ENCODE measurements at places on chromosomes 13 and 19. TPM values are rescaled to one million over a fixed set of nuclear protein-coding genes. Genes with fewer than 3 reads are reported as not detected.

DNA sequence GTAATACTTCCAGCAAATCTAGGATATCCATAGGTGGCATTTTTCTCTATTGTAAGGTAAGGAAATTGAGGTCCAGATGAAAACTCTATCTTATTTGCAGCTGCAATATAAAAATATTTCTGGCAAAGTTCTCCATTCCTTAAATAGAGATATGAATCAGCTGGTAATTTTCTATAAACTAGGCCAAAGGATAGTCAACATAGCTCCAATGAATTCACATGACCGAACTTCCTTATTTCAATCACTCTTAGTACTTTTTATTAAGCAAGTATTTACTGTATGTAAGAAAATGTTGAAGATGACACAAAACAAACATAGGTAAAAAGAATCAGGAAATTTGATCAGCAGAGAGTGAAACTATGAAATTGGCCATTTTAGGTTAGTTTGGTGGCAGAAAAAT lies 13.0 kb upstream of the LCP1 start:
- DNase-seq: no peak

- no peak for DNase-seq
Observed at GRCh38 chr19:54024660-54025059, 33.2 kb downstream of the CACNG6 start.

GRCh38 chr13:34162544-34162933 lies 344.6 kb downstream of the RFC3 start:
- DNase-seq: peak; percentile 43

- no peak for DNase-seq
Observed at GRCh38 chr13:49319951-49320350, 72.2 kb downstream of the CDADC1 start.

DNA sequence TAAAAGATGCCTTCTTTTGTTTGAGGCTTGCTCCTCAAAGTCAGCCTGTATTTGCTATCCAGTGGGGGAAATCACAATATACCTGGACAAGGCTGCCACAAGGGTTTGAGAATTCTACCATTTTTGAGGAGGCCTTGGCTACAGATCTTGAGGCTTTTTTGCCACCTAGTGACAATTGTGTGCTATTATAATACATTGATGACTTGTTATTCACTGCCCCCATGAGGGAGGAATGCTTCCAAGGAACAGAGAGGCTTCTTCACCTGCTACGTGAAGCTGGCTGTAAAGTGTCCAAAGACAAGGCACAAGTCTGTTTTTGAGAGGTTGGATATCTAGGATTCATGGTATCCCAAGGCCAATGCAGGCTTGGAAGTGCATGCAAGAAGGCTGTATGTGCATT lies 72.5 kb downstream of the ZNF708 start:
- DNase-seq: peak; percentile 9

- peak; percentile 66 for DNase-seq
Observed at GRCh38 chr19:3100331-3100730, 6.2 kb downstream of the GNA11 start.

GRCh38 chr13:71758828-71759227 lies 108.2 kb downstream of the DACH1 start:
- DNase-seq: no peak

DNA sequence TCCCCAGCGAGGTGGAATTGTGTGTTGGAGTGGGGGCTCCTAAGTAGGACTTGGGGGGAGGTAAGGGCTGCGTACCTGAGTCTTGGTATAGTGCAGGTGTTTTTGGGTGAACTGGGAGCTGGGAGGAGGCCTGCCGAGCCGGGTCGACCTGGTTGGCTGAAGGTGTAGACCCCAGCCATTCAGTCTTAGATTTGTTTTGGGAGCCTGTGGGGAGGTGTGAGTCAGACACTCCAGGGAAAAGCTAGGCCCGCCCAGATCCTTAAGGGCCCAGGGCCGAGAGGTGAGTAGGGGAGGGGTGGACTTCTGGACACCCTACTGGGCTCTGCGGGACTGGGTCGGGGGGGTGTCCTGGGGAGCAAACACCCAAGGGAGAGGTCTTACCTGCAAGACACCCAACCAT lies 935 bp downstream of the CRB3 start:
- no peak for DNase-seq

DNA sequence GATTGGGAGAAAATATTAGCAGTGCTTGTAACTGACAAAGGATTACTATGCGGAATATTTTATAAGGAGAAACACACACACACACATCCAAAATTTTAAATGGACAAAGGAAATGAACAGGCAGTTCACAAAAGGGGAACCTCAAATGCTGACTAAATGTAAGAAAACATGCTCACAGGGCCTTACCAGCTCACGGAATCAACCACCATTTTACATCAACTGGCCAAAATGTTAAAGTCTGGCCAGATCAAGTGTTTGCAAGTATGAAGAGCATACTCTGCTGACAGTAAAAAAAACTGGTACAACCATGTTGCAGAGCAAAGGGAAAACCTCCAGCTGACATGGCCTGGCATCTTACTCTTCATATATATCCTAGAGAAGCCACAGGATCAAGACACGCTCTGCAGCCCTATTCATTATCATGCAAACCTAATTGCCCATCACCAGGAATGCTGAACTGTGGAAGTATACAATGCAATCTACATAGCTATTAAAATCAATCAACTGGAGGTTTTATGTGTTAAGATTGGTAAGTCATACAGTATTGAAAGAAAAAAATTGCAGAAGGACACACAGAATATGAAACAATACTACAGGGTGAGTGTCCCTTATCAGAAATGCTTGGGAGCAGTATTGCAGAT lies 124.4 kb downstream of the RNF17 start:
- no peak for DNase-seq

DNA sequence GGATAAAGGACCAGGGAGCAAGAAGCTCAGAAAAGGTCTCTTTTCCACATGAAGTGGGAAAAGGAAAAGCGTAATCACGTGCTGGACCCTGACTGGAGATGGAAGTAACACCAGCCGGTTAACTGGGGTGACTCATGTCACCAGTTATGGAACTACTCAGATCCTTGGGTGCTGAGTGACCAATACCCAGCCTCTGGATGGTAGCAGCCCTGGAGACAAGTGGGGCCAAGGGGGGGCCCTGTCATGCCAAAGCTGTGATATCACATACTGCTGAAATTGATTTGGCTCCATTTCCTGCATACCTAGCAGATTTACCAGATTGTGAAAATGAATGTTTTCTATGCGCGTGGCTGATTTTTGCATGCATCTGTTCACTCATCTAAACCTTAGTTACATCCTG lies 158.9 kb downstream of the ZIC5 start:
- DNase-seq: peak; percentile 64

DNA sequence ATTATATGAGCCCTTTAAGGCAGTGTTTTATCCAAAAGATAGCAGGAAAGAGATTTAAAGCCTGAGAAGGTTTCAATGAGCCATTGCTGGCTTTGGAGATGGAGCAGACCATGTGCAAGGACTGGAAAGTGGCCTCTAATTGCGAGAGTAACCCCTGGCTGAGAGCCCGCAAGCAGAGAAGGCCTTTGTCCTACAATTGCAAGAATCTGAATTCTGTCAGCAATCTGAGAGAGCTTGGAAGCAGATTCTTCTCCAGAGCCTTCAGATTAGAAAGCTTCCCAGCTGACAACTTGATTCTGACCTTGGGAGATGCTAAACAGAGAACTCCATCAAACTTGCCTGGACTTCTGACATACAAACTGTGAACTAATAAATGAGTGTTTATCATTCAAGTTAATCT lies 528.7 kb upstream of the KLF12 start:
- DNase-seq: no peak

GRCh38 chr19:31014668-31015067 lies 334.6 kb downstream of the TSHZ3 start:
- no peak for DNase-seq

GRCh38 chr19:4908781-4909155 lies 533 bp upstream of the UHRF1 start:
- no peak for DNase-seq

DNA sequence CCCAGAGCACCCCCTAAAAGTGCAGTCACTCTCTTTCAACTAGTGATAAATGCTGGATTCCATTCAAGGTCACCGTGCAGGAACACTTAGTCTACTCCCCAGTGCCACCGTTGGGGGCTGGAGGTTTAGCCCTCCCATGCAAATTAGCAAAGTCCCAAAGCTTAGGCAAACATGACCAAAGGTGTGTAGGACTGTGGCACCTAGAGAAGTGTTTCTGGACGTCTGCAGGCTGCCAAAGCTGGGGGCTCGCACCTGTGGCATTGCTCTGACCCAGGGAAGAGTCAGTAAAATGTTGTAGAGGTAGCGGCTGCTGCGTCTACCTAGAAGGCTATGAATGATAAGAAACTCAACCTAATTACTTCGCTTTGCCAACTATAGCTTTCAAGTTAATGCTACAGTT lies 13.9 kb downstream of the COL4A1 start:
- no peak for DNase-seq

DNA sequence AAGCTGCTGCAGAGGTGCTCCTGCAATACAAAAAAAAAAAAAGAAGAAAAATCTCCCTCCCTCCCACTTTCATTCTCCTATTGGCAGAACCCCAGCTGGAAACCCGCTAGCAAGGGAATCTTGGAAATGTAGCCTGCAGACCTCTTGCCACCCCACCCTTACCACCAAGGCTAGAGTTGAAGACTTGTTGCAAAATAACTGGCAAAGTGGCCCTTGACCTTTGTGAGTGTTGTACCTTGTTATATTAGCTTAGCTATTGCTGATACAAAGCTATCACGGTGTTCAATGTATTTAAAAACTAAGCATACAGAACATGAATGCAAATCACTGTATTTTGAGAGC lies 57.5 kb upstream of the KCTD4 start:
- DNase-seq: no peak

- peak; percentile 73 for DNase-seq
Observed at GRCh38 chr19:13610039-13610691, 103.9 kb upstream of the CACNA1A start.

- peak; percentile 72 for DNase-seq
Observed at GRCh38 chr19:2624537-2625091, 77.9 kb downstream of the GNG7 start.

- DNase-seq: no peak
Observed at GRCh38 chr13:98458431-98458830, 118.5 kb downstream of the STK24 start.

HS6ST3 gene
- total RNA-seq: not detected

ZNF836 gene
- total RNA-seq: 3.1 TPM

ZNF613 gene
- 3.5 TPM for total RNA-seq

ZFP28 gene
- 4.5 TPM for total RNA-seq

ZNF527 gene
- total RNA-seq: 8.8 TPM

ZDHHC20 gene
- total RNA-seq: 90.6 TPM

NLRP7 gene
- not detected for total RNA-seq

IZUMO2 gene
- not detected for total RNA-seq

BEST2 gene
- not detected for total RNA-seq

ZSCAN4 gene
- 0.55 TPM for total RNA-seq

PEAK3 gene
- total RNA-seq: not detected

SLC25A41 gene
- not detected for total RNA-seq
